ENCODE measurements at places on chromosomes 5 and 9.

DNA sequence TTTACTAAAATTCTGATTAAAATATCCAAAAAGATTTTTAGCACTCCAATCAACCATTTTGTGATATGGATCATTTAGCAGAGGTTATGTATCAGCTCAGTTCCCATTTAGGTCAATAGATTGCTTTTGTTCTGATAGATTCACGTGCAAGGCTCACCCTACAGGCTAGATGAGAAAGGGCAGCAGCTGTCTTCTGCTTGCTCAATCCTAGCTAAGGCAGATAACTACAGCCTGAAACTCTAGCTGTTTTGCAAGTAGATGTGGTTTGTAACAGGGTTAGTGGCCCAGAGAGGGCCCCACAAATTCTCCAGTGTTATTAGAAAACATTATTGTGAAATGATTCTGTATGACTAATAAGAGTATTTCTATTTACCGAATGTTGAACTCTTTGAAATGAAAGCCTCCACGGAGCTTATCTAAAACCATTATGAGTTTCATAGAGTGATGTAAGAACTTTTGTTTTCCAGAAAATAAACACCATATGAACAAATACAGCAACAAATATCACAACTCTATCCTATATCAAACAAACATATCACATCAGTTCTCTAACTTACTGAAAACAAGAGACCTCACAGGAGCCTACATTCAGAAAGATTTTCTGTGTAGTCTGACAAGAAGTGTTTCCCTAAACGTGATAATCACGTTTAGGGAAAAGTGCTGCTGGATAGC lies 841.9 kb upstream of the ACO1 start:
- DNase-seq: no peak

- no peak for DNase-seq
These were observed 53.6 kb upstream of the IRX2 start for GRCh38 chr5:2805080-2805479.

DNA sequence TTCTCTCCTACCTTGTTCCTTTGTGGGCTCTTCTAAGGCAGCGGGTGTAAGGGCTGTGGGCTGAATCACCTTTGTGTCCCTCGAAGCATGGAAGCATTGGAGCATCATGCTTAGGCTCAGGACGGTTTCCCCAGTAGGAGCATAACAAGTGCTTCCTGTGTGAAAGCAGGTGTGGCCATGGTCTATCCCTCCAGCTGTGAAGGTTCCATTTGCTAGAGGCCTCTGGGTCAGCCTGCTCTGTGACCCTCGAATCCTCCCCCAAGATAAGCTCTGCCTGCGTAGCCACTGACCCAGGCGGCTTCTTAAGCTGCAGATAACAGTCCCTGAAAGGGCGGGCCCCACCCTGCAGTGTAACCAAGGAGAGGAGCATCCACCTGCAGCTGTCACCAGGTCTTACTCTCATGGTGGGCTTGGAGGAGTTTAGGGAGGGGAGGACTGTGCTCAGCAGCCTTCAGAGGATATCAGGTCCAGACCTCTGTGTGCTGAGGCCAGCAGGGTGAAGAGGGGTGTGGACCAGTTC lies 8.4 kb upstream of the NDST1 start:
- no peak for DNase-seq

DNA sequence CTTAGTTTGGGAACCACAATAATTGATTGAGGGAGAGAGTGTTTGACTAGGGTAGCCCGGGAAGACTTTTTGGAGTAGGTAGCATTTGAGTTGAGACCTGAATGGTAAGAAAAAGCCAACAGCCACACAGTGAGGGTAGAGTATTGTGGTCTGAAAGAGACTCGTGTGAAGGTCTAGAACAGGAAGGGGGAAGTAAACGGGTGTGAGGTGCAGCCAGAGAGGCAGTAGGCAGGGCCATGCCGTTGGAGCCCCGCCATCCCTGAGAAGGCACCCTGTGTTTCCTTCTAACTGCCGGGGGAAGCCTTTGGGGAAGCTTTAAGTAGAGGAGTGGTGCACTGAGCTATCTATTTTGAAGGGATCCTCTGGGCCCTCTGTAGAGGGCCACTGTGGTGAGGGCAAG lies 3.5 kb upstream of the F2RL2 start:
- DNase-seq: no peak

DNA sequence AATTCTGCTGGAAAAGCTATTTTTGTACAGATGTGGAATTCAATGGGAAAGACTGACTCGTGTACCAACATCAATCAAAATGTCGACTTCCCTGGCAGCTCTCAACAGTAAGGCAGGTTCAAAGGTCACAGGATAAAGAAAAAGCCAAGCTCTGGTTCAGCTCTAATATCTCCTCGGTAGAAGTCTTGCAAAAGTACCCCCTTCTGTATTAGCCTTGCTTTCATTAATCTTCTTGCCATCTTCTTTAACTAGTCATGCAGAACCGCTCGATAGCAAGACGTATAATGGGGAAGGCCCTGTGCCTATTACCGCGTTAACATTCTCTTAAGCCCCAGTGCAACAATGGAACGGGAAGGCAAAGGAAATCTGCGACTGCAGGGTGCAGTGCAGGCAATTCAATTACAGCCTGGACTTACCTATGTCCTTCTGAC lies 201.2 kb downstream of the GAPVD1 start:
- DNase-seq: no peak

- no peak for DNase-seq
These were observed 111.1 kb downstream of the RGS3 start for GRCh38 chr9:113574441-113575262.

GRCh38 chr5:59587489-59588337 lies 305.8 kb downstream of the PDE4D start:
- no peak for DNase-seq

DNA sequence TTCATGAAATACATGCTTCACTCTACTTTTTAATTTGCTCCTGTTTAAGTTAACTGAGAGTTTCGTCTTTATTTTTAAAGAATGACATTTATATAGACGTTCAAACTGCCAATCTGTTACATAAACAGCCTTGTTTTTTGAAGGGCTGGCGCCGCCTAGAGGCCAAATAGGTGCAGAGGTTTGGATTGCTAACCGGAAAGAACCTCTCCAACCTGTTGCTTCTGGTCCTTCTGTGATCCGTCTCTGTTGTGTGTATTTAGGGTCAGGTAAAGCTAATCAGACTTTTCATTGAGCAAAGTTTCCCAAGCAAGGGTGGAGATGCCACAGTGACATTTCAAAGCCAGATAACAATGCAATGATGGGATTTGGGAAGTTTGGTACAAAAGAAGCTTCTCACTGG lies 39.5 kb upstream of the GLIS3 start:
- DNase-seq: peak; percentile 53

DNA sequence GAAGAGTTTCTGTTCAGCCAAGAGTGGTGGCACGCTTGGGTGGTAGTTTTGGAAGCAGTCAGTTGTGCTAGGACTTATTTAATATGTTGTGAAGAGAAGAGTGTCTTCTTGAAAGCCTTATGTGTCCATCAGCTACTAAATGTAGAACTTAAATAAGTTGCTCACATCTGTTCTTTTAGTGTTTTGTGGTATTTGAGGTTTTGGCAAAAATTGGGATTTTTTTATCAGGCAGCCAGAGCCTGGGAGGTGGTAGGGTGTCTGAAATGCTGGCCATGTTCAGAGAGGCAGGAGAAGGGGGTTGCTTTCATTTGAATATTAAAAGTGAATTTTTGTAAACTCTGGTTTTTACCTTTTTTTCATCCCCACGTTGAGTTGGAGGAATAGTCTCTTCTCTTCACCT lies 24.2 kb upstream of the ZBTB34 start:
- DNase-seq: peak; percentile 14

- no peak for DNase-seq
These were observed 263.9 kb downstream of the NR3C1 start for GRCh38 chr5:143139585-143139984.

DNA sequence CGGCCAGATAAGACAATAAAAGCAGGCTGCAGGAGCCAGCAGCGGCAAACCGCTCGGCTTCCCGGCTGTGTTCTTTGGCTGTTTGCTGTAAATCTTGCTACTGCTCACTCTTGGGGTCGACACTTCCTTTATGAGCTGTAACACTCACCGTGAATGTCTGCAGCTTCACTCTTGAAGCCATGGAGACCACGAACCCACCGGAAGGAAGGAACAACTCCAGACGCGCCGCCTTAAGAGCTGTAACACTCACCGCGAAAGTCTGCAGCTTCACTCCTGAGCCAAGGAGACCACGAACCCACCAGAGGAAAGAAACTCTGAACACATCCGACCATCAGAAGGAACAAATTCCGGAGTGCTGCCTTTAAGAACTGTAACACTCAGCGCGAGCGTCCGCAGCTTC lies 451.7 kb downstream of the AGTPBP1 start:
- DNase-seq: no peak

DNA sequence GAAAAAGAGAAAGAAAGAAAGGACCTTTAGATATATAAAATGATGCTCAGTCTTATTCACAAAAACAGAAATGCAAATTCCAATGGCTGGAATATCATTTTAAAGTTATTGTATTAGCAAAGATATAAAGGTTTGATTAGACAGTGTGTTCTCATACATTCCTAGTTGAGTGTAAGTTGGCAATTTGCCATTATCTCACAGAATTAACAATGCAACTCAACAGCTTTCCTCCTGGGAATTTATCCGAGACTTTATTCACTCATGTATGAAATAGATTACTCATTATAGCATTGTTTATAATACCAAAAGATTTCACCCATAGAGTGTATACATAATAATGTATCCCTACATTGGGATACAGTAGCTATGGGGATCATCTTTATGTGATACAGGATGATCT lies 27.1 kb upstream of the MLLT3 start:
- DNase-seq: no peak

DNA sequence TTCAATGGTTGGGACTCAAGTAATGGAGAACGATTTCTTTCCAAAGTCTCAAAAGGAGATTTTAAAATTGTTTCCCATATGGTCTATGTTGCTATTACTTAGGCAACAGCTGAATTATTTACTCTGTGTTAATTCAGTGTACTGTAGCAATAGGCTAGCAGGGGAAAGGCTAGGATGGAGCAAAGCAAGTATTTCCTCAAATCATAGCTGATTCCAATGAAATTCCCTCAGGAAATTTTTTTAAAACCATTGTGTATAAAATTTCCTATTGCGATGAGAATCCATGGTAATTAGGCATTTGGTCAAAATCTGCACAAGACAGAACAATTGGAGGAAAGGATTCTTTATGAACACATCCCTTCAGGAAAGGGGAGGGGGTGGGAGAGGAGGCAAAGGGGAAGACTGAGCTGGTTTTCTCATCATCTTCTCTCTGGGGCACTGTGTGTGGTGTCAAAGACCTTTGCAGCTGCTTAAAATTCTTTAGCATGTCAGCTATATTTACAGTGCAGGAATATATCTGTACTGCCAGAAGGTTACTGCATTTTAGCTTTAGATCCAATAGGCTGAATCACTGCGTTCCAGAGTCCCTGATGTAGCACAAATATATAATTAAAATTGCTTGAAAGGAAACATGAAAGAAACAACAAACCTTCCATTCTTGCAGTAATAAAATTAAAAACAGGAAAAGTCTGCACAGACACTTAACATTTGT lies 95.3 kb downstream of the ZNF608 start:
- DNase-seq: no peak

DNA sequence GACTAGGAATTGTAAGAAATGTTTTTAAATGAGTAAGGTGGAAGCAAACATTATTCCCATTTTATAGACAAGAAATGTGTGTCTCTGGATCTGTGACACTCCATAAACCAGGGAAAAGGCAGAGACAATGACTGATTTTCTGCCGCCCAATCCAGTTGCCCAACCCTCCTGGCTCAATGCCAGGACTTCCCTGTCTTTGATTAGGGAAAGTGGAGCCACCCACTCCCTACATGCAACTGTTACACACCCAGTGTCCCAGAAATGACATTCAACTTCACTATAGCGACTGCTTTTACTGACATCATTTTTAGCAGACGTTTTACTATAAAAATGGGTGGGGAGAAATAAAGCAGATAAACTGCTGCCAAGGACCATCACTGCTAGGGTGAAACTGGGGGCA lies 79.7 kb downstream of the THBS4 start:
- no peak for DNase-seq

- no peak for DNase-seq
These were observed 7.0 kb downstream of the TGFBI start for GRCh38 chr5:136035837-136036236.

GRCh38 chr5:176317534-176318374 lies 43.8 kb downstream of the KIAA1191 start:
- no peak for DNase-seq
